Umbilical cord (tissue), 2 donors: ENCODE measurements at places on chromosomes 2 and 18. TPM values are rescaled to one million over a fixed set of nuclear protein-coding genes. Genes with fewer than 3 reads are reported as not detected.

GRCh38 chr18:57759650-57760049, 43.5 kb downstream of the ATP8B1 start:
- DNase-seq: no peak

The TMEFF2 gene
- total RNA-seq: 10.4 TPM

DNA sequence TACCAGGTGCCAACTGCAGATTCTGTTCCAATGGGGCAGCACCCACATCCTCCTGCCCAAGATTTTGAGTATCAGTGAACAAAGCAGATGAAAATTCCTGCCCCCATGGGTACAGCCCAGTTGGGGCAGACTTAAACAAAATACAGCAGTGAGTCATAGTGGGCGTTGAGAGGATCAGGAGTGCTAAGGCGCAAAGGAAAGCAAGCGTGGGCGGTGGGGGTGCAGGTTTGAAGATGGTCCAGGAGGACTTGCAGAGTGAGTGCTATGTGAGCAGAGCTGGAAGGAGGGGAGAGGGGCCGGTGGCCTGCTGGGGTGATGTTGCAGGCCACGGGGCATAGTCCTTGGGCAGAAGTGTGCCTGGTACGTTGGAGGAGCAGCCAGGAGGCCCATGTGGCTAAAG, 24.7 kb downstream of the STEAP3 start:
- DNase-seq: no peak

GRCh38 chr2:29238497-29238896, 123.3 kb downstream of the CLIP4 start:
- no peak for DNase-seq

The RNU2-63P gene
- not detected for total RNA-seq

DNA sequence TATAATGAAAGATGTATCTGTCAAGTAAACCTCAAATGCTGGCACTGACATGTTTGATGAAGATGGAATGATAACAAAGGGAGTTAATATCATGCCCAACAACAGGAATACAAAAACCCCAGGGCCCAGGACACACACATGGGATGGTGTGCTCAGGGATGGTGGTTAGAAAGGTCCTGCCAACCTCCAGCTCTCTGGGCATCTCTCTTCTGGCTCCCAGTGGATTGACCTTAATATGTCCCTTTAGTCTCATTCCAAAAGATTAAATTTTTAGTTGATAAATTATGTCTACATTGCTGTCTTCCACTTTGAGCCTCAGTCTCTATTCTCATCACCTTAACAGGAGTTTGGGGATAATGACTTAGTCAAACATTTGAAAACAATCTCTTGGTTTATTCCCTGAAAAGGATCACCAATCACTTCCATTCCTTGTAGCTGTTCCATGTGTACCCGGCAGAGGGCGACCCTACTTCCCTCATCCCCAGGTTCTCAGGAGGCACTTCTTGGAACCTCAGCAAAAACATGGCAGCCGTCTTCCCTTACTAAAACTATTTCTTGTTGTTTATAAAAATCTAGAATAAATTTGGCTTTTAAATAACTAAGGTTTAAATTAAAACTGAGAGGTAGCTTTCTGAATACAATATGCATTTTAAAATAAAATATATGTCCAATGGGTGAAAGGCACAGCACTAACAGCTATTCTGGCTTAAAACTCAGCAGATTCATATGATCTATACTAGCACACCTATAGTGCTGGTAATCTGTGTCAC, 29.6 kb downstream of the MCEE start:
- peak; percentile 10 for DNase-seq

GRCh38 chr2:118470297-118470696, 377.2 kb downstream of the EN1 start:
- no peak for DNase-seq
